ENCODE measurements at places on chromosomes 2 and 18.
A peak's percentile ranks its signal among the peaks of the same experiment; 100 is the strongest.

- DNase-seq = no peak
Measured at GRCh38 chr2:76866464-76866863, 655.7 kb downstream of the LRRTM4 start.

- DNase-seq = no peak
Measured at GRCh38 chr2:53654396-53654795, 113.2 kb upstream of the CHAC2 start.

DNA sequence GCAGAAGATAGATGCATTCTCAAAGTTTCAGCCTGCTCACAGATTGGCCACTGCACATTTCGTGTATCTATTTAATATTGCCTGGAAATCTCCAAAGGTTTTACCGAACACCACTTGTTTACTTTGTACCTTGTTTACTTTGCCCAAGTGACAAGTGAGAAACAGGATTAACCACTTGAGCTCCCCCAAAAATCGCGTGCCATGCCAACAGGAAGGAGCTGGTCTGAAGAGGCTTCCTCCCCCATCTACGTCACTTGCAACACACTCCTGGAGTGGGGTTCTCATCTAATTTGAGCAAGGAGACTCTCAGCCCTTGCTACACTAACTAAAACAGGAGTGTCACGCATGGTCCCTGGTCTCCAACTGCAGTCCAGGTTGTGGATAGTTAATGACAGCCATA is 212.5 kb upstream of the TMEM200C start:
- no peak for DNase-seq

DNA sequence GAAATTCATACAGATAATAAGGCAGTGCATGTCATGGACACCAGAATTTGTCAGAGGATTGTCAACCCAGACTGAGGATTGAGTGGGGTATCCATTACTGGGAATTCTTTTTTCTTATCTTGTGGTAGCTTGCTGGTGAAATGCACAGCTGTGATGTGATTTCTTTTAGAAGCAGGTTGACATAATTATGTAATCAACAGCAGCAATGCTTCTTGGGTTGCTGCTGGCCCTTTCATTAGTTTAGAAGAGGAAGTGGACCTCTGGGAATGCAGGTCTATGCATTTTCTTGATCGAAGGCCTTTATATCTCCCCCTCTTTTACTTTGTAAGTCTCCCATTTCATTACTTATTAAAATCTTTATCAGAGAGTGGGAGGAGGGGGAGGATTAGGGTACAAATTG is 319.9 kb downstream of the AGPS start:
- DNase-seq = no peak

- DNase-seq = peak; percentile 83
Measured at GRCh38 chr2:30139131-30139870, 7.5 kb upstream of the YPEL5 start.

- DNase-seq = no peak
Measured at GRCh38 chr2:235612181-235612950, 118.5 kb downstream of the AGAP1 start.

DNA sequence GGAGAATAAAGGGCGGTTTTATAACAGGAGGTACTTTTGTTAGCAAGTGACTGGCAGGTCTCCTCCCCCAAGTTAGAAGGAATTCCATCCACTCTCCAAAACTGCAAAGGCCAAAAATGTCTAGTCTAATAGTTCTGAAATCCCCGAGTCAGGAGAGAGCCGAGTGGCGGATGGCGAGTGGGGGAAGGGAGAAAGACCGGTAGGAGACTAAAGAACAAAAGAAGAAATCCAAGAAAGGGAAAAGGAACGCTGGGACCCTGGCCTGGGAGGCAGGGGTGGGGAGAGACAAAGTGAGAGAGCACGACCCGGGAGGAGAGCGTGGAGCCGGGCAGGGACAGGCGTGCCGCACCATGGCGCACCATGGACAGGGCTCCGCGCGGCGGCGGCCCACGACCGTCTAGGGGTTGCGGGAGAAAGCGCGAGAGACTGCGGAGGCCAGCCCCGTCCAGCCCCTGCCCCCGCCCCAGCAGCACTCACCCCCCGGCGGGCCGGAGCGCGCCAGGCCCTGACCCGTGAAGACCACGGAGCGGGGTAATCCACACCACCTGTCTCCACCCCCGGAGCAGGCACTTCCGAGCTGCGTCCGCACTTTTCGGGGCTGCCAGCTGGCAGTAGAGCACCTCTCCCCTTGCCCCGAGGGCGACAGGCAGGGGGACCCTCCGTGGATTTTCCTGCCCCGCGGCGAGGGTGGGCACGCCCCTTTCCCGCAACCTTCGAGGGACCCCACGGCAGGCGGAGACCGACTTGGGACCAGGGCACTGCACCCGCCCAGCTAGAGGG is 1.6 kb downstream of the CDH2 start:
- DNase-seq = no peak

DNA sequence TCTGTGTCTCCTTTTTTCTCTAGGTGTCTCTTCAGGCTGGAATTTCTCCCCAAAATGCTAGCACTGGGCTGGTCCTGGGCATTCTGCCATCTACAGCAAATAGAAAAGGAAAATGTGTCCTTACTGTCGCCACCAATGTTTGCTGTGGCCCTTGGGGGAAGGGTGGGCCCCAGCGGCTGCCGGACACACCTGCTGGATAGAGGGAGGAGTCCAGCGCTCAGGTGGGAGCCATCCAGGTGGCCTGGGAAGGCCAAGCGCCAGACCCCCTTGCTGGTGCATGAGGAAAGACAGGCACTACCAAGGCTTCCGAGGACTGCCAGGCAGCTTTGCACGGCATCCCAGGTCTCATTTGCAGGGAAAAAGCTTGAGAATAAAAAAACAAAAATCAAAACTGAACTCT is 147.7 kb upstream of the GATA6 start:
- DNase-seq = no peak

DNA sequence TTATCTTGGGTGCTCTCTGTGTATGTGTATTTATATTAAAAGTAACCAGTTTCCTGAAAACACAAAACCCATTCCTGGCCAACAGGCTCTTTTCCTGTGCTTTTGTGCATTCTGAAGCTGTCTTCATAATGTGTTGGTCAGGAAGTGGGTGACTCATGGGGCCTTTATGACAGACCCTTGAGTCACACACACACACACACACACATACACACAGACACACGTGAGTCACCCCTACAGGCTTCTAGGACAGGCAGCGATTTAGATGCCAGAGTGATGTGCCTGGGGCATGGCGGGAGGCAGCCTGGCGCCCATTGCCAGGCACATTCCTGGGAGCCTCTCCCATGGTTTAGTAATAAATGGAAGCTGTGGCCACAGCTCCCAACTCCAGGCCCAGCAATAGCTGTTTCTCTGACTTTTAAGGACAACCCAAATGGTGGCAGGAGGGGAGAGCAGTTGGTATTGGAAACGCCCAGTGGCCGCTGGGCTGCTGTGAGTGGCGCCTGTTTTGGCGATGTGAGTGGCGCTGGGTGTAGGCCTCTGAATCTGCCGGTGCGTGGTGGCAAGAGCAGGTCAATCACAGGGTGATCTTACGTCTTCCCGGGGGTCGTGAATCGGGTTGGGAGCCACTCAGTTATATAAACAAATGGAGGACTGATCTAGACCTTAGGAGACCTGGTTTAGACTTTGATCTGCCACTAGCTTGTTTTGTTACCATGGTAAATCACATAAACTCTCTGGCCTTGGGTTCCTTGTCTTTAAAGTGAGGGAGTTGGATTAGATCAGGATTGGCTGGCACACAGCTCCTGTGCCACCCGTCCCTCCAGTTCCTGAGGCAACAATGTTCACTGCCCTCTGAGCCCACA is 150.7 kb upstream of the DLX2 start:
- DNase-seq = peak; percentile 100

DNA sequence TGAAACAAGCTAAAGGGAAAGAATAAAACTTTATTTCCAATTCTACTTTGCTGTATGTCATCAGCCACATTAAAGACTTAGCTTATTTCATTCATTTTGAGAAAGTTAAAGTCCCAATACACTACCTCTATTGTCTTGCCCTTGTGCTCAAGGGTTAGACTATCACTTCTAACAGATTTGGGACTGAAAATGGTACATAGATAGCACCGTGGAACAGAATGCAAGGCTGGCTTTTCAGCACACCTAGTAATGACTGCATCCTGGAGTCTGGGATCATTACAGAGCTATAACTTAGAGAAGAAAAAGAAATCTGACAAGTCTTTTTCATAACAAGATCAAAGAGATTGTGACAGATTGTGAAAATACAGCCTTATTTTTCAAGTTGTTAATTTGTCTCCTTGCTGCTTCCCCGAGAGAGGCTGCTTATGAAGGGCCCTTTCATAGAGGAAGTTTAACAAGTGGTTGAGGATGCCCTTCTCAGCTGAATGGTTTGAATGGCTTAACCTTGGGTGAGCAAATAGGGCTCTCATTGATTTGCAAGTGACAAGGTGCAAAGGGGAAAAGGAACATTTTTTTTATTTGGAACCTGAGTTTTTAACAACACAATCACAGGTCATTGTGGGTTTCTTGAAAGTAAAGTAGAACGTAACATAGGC is 371.8 kb downstream of the EPHA4 start:
- no peak for DNase-seq

DNA sequence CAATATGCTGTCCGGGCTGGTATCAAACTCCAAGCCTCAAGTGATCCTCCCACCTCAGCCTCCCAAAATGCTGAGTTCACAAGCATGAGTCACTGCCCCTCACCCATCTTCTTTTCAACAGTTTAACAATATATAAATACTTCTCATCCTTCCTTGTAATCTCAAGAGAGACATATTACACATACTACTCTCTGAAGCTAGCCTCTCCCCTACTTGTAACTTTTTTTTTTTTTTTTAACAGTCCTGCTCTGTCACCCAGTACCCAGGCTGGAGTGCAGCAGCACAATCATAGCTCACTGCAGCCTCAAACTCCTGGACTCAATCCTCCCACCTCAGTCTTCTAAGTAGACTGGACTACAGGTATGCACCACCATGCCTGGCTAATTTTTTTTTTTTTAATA is 5.7 kb downstream of the GFPT1 start:
- peak; percentile 17 for DNase-seq

DNA sequence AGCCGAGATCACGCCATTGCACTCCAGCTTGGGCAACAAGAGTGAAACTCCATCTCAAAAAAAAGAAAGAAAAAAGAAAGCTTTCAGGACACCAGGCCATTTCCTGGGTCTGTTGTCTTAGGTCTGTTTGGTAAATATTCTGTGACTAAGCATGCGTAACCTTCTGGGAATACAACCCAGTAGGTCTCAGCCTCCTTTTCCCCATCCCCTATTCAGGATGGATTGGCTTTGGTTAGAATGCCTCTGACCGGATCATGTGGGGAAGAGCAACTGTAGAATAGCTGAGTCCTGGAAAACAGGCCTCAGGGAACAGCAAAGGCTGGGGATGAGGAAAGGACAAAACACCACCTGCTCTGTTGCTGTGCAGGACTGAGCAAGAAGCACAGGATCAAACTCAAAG is 1.6 kb upstream of the PDCL3 start:
- no peak for DNase-seq

DNA sequence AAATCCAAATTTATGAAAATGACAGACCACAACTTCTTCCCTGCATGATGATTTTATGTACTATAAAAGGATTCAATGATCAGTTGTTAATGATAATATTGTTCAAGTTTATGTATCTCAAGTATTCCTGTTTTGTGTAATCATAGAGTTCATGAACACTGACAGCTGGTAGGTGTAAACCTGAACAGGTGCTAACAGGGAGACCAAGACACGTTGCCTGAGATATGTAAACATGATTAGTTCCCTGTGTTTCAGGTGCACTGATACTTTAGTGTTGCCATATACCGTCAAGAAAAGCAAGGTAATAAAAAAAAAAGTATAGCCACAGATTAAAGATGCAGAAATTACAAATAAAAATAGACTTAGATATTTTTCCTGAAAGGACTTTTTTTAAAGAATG is 131.8 kb downstream of the BAZ2B start:
- DNase-seq = no peak

DNA sequence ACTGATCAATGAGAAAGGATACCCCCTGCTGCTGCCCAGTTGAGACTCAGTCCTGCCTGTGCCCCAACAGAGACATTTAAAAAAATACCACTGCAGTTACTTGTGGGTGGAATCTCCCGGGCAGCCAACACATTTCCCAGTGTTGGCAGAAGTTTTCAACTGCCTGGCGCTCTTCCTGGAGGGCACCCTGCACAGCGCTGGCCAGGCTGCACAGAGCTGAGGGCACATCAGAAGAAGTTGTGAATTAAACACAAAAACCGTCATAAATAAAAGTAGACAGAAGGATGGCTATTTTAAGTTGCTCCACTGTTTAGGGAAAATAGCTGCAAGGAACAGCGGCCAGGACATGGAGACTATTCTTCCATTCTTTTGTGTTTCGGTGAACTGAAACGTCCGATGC is 110.2 kb upstream of the THOC1 start:
- no peak for DNase-seq

DNA sequence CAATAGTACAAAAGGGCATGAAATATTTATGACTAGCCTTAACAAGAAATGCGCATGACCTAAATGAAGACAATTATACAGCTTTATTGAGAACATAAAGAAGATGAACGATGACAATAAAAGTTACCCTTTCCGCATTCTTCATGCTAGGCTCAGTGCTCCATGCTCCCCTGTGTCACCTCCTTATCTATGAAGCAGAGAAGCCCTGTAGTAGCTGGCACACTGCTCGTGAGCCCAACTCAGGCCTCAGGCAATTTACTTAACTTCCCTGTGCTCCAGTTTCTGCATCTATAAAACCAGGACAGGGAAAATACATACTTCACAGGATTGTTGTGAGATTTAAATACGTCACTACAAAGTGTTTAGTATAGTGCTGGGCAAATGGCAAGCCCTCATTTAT is 34.5 kb upstream of the NABP1 start:
- DNase-seq = no peak

DNA sequence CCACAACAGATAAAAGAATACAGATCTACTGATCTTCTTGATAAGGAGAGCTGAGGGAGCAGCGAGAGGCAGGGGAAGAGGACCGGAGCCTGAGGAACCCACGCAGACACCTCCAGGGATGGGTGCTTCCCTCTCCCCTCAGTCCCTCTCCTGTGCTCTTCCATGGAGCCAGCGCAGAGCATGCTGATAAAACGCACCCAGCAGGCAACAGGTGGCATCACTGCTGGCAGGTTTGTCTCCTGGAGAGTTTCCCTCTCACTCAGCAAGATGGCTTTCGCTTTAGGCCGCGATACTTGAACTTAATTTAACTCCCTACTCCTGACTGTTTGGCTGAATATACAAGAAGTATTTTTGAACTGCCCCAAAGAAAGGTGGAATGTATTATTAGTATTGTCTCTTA is 163.0 kb upstream of the REV1 start:
- DNase-seq = no peak

DNA sequence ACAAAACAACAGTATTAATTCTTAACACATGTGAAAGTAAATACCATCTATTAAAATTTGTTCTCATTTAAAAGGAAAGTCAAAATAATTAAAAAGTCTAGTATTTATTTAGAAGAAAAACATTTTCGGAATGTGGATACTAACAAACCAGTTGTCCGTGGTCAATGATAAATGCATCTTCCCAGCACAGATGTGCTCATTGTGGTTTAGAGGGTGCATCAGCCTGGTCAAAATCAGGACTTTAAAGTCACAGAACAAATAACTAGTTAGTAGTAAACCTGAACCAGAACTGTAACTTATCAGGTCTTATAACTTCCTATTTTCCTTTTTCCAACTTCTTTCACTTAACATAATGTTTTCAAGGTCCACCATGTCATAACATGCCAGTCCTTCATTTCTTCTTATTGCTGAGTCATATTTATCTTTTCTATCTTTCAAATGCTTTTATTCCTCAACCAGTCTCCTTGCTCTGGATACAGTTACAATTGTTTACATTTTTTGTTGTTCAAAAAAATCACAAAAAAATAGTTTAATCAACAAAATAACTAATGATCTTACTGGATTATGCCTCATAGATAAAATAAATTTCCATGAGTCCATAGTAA is 55.8 kb downstream of the ID2 start:
- DNase-seq = peak; percentile 32

GRCh38 chr2:159144776-159145614 is 141.5 kb downstream of the WDSUB1 start:
- DNase-seq = no peak
